ENCODE measurements at places on chromosomes 4 and X.

- no peak for DNase-seq
Measured at GRCh38 chr4:87500092-87500462, 29.1 kb downstream of the SPARCL1 start.

GRCh38 chrX:55007656-55008055 is 7.5 kb downstream of the APEX2 start:
- no peak for DNase-seq

GRCh38 chr4:124980276-124980752 is 267.8 kb upstream of the ANKRD50 start:
- DNase-seq = no peak

GRCh38 chrX:129472116-129472515 is 51.2 kb downstream of the SMARCA1 start:
- no peak for DNase-seq

- DNase-seq = no peak
Measured at GRCh38 chr4:36716874-36717273, 435.5 kb downstream of the DTHD1 start.

GRCh38 chr4:37765741-37766140 is 60.7 kb upstream of the PGM2 start:
- DNase-seq = no peak

GRCh38 chrX:10072786-10073568 is 83.8 kb upstream of the CLCN4 start:
- no peak for DNase-seq

DNA sequence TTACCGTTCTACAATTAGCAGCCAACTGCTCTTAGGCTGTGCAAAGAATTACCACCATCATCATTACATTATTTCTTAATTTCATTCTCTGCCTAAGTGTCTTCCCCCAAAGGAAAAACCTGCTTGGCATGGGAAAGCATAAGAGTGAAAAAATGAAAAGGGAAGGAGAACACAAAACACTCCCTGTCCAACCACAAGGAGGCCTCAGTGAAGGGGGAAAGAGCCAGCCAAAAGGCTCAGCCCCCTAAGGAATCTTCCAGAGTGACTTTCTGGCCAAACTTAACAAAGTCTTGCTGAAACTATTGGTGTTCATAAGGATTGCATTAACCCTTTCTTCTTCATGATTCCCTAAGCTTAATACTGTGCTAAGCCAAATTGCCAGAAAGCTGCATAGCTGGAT is 287.4 kb downstream of the SMARCA1 start:
- DNase-seq = no peak
